WTC11 (cell line): ENCODE measurements at places on chromosomes 3 and 15.
A peak's percentile ranks its signal among the peaks of the same experiment; 100 is the strongest.

DNA sequence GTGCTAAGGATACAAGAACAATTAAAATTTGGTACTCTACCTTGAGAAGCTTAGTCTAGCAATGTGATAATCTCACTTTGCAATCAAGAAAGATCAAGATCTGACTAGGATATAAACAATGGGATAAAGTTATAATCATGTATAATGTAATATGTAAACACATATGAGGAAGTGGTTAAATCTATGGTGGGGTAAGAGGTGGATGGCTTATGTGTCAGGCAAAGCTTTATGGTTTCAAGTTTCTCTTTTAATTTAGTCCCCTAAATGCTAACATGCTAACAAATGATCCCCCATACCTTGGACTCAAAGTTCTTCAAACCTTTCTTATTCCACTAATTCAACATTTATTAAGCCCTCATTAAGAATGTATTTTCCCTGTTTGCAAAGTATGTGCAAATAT lies 2.5 kb downstream of the RSL24D1 start:
- no peak for DNase-seq

DNA sequence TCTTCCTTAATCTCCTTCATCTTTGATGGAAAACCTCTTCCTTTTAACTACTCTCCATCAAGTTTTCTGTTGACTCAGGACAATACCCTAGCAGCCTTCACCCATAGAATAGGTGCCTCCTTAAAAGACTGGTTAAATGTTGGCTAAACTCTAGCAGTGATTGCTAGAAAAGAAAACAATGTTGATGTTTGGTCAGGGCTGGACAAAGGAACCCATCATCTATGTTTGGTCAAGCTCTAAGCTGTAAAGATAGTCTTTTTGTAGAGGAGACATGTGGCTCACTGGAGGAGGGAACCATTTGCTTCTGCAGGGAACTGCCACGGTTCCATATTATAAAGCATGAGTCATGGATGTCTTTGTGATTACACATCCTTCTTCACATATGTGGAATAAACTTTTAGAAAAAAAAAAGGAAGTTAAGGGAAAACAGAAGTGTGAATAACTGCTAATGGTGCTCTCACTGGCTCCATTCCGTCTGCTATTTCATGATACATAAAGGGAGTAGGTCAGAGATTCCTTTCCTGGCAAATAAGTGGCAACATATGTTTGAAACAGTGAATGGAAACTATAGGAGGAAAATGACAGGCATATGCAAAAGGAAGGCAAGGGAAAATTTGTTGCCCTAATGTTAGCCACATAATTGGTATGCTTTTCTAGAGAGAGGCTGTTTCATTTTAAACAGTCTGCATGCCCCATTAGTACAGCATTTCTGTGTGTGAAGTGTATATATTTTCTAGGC lies 78.2 kb downstream of the CMSS1 start:
- no peak for DNase-seq

DNA sequence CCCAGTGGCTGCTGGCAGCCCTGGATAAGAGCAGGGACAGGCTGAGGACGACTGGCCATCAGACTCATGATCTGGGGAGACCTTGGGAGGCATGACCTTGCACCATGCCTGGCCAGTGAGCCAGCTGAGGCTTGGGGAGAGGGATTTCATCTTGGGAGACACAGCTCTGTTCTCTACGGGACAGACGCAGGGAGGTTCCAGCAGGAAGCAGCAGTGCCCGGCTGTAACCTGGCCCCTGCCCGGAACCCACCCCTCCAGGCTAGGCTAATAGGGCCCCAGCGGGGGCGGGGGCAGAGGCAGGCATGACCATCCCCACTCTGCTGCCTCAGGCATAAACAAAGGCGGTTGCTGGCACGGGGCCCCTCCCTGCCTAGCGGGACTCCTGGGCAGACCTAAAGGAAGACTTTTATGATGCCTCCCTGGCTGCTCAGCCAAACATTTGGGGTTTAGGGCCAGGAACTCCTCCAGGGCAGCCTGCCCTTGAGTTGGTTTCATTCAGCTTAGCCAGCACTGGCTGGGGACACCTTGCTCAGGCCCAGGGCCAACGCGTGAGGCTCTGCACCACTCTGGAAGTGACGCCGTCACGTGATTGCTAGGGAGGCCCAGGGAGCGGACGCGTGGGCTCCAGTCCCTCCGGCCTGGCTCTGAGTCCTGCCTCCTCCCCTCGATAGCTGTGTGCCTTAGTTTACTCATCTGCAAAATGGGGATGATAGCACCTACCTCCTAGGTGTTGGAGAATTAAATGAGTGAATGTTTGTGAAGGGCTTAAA lies 27.6 kb downstream of the HDAC11 start:
- no peak for DNase-seq

DNA sequence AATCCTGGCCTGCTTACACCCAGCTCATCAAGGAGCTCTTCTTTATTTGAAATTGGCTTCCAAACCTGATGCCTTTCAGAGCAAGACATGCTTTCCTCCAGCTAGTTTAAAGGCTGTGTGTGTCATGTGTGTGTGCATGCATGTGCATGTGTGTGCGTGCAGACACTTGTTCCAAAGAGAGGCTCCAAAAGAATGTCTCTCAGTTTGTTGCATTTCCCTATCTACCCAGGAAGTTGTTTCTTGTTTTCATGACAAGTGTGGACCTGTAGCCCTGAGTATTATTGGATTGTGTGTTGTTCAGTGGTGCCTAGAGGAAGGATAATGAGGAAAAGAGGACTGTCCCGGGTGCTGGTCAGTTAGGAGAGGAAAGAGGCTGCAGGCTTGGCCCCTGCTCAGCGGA lies 240.0 kb downstream of the THSD4 start:
- DNase-seq = no peak

DNA sequence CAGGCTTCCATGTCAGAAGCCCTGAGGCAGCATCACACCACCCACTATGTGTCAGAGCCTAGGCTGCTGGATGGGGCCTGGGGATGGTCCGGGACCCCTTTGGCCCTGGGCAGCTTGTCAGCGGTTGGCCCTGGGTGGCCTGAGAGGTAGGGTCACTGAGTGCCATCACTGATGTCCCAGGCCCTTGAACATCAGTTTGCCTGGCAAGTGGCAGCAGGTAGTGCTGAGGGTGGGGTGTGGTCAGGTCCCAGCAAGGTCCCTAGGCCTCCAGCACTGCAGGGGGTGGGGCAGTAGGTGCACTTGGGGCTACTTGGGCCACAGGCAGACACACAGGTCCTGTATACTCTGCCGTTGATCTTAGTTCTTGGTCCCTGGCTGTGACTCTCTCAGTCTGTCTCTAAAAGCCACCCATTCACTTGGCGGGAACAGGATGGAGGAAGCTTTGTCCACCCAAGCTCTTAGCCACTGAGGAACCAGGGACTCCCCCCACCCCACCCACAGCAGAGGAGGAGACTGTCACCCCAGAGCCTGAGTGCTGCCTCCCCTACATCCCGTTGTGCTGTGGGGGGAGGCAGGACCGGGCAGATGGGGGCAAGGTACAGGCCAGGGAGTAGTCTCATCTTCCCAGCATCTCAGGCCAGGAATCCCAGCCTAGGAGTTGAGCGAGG lies 5.8 kb downstream of the GNAI2 start:
- DNase-seq = no peak

- DNase-seq = no peak
These were observed 108.5 kb downstream of the APBA2 start for GRCh38 chr15:28994142-28994830.

- DNase-seq = no peak
These were observed 15.3 kb upstream of the SEMA3F start for GRCh38 chr3:50139718-50140423.

- DNase-seq = no peak
These were observed 40.4 kb downstream of the SRP14 start for GRCh38 chr15:39998511-39999077.

GRCh38 chr3:14467814-14468620 lies 65.6 kb downstream of the SLC6A6 start:
- peak; percentile 55 for DNase-seq

DNA sequence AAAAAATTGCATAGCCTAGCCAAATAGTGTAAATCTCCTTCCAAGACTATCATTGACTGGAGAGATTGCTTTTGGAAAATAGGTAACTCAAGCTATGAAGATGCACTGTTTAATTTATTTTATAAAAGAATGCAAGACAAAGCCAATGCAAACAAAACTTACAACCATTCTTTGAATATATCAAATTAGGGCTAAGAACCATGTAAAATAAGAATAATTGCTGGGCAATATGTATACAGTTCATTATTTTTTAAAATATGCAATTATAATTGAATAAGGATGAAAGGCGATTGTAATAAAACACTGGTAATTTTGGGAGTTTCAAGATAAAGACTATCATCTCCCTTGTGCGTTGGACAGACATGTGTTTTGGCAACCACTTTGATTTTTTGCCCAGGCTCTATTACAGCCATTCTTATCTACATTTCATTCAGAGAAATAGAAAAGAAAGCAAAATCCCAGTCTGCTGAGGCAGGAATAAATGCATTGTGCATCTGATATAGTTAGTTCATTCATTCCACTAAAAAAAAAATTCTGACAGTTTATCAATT lies 242.3 kb upstream of the ROBO1 start:
- DNase-seq = no peak

GRCh38 chr3:9100513-9100894 lies 137.2 kb upstream of the RAD18 start:
- no peak for DNase-seq

DNA sequence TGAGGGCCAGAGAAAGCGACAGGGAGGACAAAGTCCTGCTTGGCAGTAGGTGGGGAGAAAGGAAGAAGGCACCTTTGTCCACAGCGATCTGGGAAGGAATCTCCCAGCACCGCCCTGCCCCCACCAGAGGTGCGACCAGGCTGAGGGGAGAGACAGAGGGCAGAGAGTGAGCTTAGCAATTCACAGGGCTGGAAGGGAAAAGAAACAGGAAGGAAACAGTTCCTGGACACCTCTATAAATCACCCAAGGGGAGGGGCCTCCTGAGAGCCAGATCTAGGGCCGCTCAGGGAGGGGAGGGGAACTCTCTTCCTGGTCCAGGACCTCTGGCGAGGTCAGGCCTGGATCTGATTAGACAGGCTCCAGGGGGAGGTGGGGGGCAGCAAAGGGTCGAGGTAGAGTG lies 35.4 kb downstream of the RNU5B-1 start:
- DNase-seq = no peak

DNA sequence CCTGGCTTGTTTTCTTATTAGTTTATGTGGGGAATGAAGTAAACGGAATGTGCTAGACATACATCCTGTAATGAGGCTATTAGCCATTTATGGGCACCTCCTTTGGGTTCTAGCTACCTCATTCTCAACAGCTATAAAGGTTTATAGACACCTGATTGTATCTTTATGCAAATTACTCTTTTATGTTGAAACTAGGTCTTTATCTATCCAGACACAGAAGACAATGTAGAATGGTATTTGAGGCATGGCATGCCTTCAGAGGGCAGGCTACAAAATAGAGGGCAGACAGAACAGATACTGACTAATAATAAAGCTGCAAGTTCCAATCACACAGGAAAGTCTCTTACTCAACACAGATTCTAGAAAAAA lies 27.1 kb downstream of the TBC1D2B start:
- no peak for DNase-seq

GRCh38 chr3:46540550-46540949 lies 25.6 kb downstream of the LRRC2 start:
- no peak for DNase-seq

- DNase-seq = peak; percentile 20
These were observed 78.6 kb downstream of the WDR49 start for GRCh38 chr3:167575000-167575600.

DNA sequence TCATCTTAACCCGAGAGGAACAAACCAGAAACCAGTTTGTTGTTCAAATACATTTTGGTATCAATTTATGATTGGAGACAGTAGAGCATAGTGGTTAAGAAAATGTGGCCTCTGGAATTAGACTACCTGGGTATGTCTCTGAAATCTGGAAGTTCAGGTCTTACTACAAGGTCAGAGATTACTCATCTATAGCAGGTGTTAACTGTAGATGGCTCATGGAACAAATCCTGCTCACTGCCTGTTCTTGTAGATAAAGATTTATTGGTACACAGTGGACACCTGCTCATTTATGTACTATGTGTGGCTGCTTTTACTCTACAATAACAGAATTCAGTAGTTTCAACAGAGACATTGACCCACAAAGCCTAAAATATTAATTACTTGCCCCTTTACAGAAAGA lies 413.3 kb downstream of the CNTN6 start:
- no peak for DNase-seq

DNA sequence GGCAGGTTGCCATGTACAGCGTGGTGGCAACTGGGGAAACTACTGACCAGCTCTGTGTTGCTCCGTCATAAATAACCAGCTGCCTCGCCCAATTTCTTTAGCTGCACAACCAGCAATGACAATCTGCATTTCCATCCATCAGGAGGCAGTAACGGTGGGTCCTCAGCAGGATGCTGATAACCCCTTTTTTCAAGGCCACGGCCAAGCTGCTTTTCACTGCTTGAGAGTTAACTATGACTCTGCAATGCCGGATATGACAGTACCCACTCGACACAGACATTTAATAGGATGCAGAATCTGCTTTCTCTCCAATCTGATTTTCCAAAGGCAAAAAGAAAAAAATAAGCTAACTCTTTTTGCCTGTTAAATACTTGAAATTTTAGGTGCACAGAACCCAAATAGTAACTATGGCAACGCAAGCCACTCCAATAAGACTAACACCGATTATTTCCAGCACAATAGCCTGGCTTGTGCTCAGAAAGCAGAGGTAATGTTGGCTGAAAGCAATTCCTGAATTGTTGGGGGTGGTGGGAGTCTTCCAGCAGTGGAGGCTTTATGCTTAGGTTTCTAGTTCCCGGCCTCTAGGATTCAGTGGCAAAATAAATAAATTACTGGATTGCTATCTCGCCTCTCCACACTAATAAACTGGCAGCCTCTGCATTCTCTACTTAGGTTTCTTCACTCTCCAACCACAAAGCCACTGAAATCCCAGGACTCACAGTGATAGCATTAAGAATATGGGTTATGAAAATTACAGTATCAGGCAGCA lies 31.2 kb upstream of the SRGAP3 start:
- no peak for DNase-seq

GRCh38 chr3:108552267-108553159 lies 36.7 kb downstream of the CIP2A start:
- no peak for DNase-seq

DNA sequence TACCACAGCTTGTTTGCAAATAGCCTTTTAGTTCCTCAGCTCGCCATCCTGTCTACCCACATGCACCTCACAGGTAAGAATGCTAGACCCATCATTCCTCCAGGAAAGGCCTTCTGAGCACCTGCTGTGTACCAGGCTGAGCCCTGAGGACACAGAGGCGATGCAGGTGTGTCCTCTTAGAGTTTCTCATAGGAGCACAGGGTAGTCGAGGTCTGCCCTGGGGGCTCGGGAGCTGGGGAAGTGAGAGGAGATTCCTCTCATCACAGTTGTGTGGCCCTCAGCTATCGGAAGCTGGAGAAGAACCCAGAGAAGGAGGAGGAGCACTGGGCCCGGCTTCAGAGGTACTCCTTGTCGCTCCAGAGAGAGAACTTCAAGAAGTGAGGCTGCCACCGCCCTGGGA lies 8.0 kb downstream of the MESP1 start:
- DNase-seq = no peak

- no peak for DNase-seq
These were observed 12.0 kb downstream of the PTH1R start for GRCh38 chr3:46889381-46890110.

DNA sequence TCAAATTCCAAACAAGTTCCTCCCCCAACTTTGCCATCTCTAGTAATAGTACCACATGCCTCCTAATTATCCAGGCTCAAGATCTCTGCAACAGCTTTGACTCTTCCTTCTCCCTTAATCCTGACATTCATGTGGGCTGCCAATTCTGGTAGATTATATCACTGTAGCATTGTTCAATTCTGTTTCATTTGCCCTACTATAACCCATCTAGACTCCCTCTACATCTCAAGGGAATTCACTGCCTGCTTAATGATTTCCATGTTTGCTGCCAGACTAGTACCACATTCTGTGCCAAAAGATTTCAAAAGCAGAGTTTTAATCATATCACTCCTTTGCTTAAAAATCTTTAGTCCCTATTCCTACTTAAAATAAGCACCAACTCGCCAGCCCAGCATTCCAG lies 34.6 kb upstream of the PPIB start:
- DNase-seq = no peak
